ENCODE measurements at places on chromosomes 4 and X.
A peak's percentile ranks its signal among the peaks of the same experiment; 100 is the strongest.

DNA sequence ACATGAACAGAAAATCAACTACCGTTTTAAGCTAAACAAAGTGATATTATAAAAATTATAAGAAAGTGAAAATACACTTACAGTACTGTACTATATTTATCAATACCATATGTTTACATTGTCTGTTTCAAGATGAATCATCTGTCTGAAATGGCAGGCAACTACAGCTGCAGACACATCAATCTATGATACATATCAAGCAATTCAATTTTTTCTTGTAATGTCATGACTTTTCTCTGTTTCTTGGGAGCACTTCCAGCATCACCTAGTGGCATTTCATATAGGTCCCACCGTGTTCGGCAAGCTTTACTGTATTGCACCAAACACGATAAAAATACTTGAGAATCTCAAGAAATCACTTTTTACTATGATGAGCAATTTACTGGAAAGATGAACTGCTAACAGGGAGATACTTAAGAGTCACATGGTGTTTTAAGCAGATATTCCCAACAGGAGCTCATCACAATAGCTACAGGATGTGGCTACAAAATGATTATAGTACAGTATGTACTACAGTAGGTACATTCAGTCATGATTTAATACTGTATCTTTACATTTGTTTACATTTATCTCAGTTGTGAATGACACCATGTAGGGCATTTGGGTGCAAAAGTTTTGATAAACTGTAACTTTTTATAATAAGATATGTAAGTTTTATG, 207.4 kb downstream of the ADAM29 start:
- DNase-seq = peak; percentile 7

DNA sequence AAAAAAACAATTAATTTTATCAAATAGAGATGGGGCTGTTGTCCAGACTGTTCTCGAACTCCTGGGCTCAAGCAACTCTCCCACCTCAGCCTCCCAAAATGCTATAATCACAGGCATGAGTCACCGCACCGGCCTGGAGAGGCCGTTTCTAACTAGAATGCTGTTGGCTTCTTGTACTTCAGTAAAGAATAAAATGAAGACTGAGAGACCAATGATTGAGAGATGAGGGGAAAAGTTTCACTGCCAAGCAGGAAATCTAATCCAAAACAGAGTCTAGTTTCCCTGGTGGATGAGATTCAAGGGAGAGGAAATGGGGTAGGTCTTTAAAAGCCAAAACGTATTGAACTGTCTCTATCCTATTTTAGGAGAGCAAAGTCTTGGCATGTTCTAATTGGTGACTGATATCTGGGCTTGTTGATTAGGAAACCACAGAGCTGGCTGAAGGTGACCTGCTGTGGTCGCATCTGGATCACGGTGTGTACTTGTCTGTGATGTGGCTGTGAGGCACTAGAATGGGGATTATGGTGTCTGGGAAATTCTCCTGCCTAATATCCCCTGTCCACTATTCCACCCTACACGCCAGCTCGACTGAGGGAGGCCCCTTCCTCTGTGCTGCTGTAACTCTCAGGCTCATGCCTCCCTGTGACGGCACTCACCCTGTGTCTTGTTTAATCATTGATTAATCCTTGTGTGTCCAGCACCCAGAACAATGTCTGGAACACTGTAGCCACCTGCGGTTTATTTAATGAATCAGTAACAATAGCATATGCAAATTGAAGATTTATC, 15.0 kb upstream of the TRIM2 start:
- peak; percentile 22 for DNase-seq

DNA sequence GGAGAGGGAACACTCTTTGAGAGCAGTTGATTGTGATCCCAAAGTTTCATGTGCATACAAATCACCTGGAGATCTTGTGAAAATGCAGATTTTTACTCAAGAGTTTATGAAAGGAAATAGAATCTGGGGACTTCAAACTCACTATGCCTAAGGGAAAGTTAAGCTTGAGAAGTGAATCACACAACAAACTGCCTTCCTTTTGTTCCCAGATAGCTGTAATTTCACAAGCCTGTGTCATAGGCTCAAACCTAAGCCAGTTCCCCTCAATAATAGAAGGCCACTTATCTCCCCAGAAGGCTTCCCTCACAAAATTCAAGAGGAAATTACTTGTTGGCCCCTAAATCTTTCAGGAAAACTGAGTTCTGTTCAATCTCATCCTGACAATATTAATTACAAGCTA, 132.8 kb upstream of the MAGEB16 start:
- no peak for DNase-seq

GRCh38 chr4:127229855-127230608, 402.7 kb upstream of the INTU start:
- DNase-seq = no peak

- DNase-seq = peak; percentile 12
Observed at GRCh38 chr4:99033956-99034355, 38.4 kb downstream of the METAP1 start.

DNA sequence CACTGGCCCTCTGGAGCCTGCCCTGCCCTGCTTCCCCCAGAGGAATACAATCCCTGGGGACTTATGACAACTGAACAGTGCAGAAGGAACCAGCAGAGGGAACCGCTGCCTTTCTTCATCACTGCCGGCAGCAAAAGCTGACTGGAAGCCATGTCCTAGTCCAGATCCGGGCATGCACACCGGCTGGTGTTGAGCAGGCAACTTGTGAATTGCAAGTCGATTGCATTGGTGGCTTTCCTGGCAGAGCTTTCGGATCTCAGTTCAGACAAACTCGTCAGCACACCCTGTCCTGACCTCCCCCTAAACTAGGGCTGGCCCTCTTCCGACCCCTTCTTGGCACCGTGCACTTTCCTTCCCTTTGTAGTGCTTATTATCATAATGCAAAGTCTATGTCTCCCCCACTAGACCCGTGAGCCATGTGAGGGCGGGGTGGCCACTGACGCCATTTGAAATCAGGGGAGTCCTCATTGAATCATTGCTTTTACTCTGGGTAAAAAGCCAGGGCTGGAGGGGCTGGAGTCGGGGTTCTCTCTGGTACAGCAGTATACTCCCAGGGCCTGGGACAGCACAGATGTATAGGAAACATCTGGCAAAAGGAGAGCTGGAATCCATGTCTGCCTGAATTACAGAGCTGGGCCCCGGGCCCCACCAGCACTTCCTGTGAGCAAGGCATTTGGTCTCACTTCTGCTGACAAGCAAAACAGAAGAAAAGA, 1.8 kb downstream of the ARHGAP4 start:
- peak; percentile 56 for DNase-seq

GRCh38 chrX:129115935-129116334, 407.4 kb downstream of the SMARCA1 start:
- no peak for DNase-seq

DNA sequence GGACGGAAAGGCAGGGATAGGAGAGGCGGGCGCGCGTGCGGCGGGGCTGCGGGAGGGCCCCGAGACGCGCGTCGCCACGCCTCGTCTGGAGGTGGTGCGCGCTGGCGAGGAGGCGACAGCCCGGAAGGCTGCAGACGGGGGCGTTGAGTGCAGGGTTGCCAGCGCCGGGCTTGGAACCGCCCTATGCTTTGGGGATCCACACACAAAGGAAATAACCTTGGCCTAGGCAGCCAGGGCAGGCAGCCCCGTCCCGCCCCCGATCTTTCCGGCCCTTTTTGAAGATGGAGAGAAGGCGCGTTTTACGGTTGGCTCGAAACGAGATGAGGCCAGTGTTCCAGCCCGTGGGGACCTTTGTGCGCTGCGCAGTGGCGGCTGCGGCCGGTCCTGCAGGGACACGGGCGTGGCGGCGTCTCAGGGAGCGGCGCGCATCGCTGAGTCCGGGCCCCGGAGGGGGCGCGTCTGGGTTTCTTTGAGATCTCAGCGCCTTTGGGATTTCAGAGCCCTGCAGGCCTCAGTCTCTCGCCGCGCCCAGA, 50.8 kb upstream of the TRIM2 start:
- peak; percentile 33 for DNase-seq

DNA sequence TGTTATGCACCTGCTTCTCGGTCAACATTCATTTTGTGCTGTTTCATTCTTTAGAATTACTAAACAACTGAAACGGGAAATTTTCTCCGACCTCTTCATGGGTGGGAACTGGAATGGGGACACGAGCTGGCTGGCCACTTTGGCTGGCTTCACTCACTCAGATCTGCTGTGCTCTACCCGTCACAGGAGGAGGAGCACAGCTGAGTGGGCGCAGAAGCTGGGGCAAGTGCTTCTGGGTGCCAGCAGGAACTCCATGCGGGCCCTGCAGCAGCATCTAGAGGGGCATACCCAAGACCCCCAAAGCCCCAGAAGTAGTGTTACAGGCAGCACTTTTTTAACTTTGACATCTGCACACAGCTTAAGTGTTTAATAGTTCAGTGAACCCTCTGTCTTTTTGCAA, 109.6 kb downstream of the TMEM144 start:
- no peak for DNase-seq

GRCh38 chr4:41887277-41887676, 48.0 kb upstream of the TMEM33 start:
- DNase-seq = no peak

DNA sequence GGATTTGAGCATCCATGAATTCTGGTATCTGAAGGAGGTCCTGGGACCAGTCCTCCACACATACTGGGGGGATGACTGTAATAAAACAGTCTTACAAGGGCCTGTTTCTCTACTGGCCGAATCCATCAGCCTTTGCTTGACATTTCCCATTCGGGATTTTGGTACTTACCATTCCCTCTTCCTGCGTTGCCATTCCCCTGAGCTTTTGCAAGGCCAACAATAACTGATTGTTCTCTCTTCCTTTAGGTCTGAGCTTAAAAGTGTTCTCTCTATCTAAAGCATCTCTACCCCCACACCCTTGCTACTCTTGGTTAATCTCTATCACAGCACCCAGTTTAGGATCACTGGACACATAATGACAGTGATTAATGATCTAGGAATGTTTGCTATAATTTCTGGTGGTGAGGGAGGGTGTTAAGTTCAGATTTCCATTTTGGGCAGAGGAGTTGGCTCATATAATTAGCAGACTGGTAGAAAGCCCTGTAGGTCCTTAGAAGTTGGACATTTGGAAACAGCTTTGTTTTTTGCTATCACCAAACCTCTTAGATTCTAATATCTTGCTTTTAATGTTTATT, 29.4 kb downstream of the TMA16 start:
- DNase-seq = no peak

Data from cardiac fibroblast (primary cell).